ENCODE measurements at places on chromosomes 5 and 9.

DNA sequence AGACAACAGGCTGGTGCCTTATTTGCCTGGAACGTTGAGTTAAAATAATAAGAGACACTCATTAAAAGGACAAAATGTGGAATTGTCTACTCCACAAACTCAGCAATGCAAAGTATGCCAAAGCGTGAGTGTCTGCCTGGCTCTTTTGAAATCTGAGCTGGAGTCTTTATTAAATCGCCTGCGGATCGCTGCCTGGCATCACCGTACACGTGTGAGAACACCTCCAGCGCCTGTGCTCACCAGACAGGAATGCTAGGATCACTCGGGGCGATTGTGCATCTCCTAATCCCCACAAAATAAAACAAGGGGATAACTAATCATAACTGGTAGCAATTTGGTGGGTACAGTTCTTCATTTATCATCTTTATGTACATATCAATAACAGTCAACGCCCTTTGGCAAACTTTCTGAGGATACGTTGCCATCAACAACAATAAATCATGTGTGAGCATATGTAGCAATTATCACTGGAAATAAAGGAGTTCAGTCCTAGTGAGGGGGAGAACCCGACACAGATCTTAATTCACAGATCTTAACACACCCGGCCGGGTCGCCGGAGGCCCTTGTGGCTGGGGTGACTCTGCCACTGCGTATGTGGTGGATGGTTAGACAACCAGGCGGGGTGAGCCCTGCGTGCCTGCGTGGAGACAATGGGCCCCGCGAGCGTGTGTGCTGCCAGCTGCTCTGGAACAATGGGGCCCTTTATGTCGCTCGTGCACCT is 284.9 kb upstream of the IRX1 start:
- DNase-seq, result no peak

GRCh38 chr9:134240361-134240760 is 76.0 kb upstream of the RNU6ATAC start:
- DNase-seq, result no peak

GRCh38 chr9:92293075-92293354 is 482 bp downstream of the IARS1 start:
- no peak for DNase-seq

DNA sequence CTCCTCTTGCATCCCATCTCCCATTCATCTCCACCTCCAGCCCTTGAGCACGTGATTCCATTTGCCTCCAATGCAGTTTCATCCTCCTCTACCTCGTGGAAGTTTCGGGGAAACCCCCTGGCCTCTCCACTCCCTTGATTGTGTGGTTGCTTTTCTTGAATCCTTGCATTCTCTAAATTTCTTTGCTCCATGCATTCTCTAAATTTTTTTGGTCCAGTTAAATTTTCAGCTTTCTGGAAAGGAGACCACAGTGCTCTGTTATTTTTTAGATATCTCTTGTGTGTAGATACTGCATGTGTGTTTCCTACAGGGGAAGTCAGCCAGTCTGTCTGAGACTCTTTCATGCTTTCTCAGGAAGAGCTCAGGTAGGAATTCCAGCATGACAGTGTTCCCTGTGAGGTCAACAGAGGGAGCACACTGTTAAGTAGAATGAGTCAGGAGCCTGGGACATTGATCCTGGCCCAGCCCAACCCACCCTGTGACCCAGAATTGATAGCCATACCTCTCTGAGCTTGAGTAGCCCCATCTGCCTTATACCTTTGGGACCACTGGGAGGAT is 52.8 kb downstream of the AMBP start:
- DNase-seq, result no peak

- DNase-seq, result no peak
These were observed 87.8 kb downstream of the JAKMIP2 start for GRCh38 chr5:147694772-147695171.

GRCh38 chr5:141570655-141571054 is 48.1 kb downstream of the DIAPH1 start:
- DNase-seq, result no peak

DNA sequence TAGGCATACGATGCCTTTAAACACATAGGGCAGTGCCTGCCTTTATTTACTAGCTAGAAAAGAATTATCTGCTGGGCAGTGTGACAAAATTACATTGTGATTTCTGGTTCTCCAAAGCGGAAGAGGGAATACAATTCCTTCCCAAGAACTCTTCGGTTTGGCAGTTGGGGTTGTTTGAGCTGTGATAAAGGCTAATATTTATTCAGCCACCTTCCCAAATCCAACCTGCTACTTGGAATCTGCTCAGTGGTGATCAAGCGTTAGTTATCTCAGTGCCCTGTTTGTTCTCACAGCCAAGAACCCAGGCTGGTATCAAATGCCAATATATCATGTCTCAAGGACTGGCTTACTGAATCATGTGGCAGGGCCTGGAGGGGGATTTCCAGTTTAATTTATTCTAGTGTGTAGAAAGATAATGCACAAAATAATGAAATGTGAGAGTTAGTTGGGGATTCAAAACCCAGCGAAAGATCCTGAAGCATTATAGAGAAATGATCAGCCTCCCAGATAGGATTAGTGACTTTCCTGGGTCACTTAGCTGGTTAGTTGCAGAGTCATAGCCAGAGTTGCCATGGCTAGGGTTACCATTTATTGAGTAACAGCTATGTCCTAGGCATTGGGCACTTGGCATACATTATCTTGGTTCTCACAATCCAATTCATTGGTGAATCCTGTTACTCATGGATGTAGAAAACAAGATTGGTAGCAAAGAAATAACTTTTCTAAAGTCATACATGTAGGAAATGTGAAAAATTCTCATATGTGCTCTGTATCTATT is 457.0 kb upstream of the KLF4 start:
- no peak for DNase-seq

DNA sequence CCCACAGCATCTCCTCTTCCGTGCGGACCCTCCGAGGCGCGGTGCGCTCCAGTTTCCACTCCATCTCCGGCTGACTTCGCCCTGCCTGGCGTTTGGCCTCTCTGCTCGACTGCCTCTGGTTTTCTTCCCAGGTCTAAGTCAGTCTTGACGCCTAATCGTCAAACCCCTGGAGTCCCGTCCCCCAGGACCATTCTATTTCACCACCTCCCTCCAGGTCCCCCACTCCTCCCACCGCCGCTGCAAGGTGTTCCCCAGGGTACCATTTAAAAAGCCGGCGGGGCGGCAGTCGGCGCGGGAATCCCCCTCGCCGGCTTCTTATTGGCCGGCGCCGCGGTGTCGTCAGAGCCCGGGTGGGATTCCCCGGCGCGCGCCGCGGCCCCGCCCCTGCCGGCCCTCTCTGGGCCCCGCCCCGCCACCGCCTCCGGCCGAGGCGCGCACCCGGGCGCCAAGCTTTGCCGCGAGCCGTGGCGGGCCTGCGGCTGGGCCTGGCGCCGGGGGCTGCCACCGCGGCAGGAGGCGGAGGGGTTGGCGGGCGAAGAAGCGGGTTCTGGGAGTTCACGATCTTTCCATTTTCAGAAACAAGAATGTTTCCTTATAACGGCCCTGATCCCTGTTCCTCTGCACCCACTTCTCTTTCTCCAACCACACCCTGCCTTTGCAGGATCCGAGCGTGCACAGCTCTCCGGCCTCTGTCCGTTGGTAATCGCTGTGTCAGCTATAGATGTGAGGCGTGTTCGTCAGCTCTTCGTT is at the start of gene CDC20B:
Gene CDC20B (minus strand): TSS at position 241 of the 750 bp plus-strand sequence. CDS start 177 bp downstream, at position 64.
- peak; percentile 61 for DNase-seq

- no peak for DNase-seq
These were observed 29.5 kb downstream of the SLC46A2 start for GRCh38 chr9:112861155-112861554.

DNA sequence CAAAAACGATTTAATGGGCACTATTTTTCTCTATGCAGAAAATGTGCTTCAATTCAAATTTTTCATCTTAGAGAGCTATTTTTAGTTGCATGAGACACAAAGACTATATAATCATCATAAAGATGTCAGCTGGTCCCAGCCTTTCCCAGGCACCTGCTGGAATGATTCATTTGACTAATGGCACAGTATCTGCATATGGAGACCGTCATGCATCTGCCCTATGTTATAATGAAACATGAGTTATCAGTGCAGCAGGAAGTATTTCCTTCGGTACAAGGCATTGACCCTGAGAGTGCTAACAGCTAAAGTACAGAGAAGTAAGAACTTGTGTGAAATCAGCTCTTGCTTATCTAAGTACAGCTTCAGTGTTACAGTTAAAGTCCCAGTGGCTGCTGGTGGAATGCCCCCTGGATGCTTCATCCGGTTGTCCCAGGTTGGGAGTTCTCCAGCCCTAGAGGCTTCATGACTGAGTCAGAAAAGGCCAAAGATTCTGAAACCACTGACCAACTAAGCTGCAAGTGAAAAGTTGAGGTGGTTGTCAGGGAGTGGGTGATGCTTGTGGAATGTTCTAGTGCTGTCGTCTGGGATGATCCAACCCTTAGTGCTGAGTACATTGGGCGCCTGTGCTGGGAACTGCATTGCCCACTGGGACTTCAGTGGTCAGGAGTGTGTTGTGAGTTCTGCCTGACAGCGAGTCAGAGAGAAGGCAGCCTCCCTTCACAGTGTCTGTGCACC is 57.2 kb downstream of the MTRR start:
- no peak for DNase-seq

GRCh38 chr5:113250341-113250953 is 184.3 kb downstream of the TSSK1B start:
- DNase-seq, result no peak

DNA sequence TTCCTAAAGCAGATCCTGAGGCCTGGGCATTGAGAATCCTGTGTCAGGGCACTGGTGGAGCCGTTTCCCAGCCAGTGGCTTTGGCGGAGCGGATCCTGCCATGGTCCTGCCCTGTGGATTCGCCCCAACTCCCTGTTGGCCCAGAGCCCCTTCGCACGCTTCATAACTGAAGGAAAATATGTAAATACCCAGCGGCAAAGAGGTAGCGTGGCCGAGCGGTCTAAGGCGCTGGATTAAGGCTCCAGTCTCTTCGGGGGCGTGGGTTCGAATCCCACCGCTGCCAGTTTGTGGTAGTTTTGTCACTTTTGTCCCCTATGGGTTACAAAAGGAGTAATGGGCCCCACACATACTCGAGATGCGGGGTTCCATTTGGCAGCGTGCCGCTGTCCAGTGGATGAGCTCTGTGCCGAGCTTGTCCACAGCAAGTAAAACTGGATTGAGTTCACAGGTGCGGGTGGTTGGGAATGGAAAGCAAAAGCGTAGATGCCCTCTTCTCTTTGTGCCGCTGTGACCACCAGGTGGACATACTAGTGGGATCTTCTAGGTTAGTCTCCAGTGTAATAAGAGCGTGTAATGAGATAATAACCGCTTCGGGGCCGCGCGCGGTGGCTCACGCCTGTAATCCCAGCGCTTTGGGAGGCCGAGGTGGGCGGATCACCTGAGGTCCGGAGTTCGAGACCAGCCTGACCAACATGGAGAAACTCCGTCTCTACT is 17.3 kb downstream of the TRIM7 start:
- DNase-seq, result peak; percentile 35

GRCh38 chr5:173963182-173963838 is 25.7 kb upstream of the C5orf47 start:
- DNase-seq, result no peak

DNA sequence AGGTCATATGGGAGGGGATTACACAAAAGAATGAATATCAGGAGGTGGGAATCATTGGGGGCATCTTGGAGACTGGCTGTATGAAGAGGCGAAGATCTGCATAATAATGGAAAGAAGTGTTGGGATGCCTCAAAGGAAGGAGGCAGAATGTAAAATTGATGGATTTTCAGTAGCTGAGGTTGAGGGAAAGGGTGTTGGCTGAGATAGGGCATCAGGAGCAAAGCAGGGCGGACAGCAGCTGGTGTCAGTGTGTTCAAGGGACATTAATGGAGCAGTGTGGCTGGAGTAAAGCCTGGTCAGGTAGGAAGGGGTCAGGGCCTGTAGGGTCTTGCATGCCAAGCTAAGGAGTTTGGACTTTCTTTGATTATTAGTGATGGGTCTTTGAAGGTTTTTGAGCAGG is 65.2 kb upstream of the TNFAIP8 start:
- no peak for DNase-seq

- DNase-seq, result no peak
These were observed 548.9 kb downstream of the IRX1 start for GRCh38 chr5:4144411-4145007.

- no peak for DNase-seq
These were observed 19.6 kb downstream of the GPR21 start for GRCh38 chr9:123053046-123053445.

- DNase-seq, result no peak
These were observed 9.9 kb upstream of the SPIN1 start for GRCh38 chr9:88378317-88378716.

DNA sequence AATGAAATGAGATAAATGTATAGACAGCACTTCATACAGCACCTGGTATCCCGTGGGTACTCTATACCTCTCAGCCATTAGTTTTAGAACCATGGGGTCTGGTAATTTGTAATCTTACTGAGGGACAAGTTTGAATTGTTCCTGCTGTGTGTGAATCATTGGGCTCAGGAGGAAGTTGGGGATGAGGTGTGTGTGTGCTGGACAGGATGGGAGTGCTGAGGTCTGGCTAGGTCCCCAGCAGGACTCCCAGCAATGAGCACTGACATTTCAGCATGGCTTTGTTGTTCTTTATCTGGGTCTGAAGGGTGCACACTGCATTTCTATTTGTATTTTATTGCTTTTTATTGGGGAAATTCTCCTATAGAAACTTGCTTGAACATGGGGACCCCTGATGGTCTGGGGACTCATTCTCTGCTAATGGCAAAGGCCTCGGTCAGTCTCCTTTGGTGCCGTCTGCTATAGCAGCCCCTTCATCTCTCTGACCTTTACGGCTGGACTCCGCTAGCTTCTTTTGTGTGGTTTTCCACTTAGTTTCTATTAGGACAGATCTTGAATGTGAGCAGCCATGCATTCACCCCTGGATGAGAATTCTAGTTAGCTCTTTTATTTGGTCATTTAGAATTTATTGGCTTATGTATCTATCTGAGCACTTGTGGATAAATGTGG is 98.1 kb downstream of the SREK1 start:
- no peak for DNase-seq

GRCh38 chr5:112227911-112228631 is 191.0 kb downstream of the EPB41L4A start:
- no peak for DNase-seq

DNA sequence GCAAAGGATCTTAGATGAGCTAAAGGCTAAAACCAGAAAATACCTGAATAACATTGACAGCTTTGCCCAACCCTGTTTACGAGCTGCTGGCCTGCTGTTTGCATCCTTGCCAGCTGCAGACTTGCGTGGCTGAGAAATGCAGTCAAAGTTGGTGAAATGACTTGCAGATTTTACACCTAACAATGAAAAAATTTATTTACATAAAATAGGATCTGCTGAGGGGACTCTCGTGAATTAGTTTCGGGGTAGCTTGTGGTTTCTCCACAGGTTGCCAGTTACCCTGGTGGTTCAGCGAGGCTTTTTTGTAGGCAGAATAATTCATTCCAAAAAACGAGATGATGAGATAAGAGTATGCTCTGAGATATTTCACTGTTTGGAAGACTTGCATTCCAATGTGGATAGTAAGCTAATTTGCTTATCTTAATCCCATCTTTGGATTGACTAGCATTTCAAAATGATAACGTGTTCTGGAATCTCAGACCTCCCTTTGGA is 65.7 kb upstream of the FANCC start:
- DNase-seq, result no peak

GRCh38 chr5:19172926-19173470 is 815.0 kb downstream of the CDH18 start:
- no peak for DNase-seq

GRCh38 chr5:68544091-68544647 is 328.6 kb downstream of the PIK3R1 start:
- no peak for DNase-seq

Data from activated CD4-positive, alpha-beta T cell treated with anti-CD3 and anti-CD28 coated beads, Interleukin-2, amount 50 U/mL, for 1 hour (primary cell).